ENCODE measurements at places on chromosomes 1 and 21.
A peak's percentile ranks its signal among the peaks of the same experiment; 100 is the strongest.

- no peak for DNase-seq
Measured at GRCh38 chr1:184158896-184159681, 107.6 kb downstream of the TSEN15 start.

DNA sequence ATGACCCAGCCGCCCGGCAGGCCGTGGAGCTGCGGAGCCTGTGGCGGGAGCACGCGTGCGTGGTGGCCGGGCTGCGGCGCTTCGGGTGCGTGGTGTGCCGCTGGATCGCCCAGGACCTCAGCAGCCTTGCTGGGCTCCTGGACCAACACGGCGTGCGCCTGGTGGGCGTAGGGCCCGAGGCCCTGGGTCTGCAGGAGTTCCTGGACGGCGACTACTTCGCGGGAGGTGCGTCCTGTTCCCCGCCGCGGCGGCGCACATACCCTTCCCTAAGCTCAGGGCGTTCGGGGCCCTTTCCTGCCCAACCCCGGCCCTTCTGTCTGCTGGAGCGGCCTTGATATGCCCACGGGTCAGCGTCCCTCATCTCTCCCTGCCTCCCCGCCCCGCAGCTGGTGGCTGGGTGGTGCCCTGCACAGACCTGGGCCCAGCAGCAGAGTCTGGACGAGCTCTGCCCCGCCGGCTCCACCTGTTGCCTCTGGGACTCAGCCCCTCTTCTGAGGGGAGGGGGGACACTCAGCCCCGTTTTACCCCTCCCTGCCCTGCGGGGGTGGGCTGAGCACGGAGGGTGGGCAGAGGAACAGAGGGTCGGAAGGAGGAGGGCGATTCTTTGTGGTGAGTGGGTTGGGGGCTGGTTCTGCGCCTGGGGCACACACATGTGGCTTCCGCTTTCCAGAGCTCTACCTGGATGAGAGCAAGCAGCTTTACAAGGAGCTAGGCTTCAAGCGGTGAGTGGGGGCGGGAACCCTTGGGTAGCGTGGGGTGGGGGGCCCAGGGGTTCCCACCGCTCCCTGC is 688 bp downstream of the PRXL2B start:
- no peak for DNase-seq

GRCh38 chr1:25861316-25862286 is 2.3 kb upstream of the AUNIP start:
- DNase-seq: no peak

GRCh38 chr1:226532553-226532952 is 16.0 kb upstream of the STUM start:
- no peak for DNase-seq

DNA sequence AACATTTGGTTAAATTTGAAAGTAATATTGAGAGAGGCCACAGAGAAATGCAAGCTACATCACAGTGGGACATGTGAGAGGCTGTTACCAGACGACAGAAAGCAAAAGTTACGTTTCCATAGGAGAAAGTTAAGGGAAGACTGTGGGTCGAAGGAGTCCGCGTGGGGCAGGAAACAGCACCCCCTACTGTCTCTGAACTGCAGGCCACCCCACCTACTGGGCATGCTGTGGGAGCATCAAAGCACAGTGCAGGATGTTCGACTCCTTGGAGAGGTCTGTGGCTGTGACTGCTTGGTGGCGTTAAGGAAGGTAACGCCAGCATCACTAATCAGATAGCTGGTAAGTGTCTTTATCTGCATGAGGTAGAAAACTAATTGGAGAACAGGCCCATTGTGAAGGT is 123.9 kb downstream of the PTBP2 start:
- DNase-seq: no peak

- no peak for DNase-seq
Measured at GRCh38 chr1:208089761-208090370, 154.3 kb downstream of the PLXNA2 start.

GRCh38 chr1:23825076-23825761 is at the start of gene HMGCL:
Gene HMGCL, minus strand, starts transcription at chr1:23825429. Its CDS starts 14 bp downstream, at chr1:23825415.
- peak; percentile 87 for DNase-seq

DNA sequence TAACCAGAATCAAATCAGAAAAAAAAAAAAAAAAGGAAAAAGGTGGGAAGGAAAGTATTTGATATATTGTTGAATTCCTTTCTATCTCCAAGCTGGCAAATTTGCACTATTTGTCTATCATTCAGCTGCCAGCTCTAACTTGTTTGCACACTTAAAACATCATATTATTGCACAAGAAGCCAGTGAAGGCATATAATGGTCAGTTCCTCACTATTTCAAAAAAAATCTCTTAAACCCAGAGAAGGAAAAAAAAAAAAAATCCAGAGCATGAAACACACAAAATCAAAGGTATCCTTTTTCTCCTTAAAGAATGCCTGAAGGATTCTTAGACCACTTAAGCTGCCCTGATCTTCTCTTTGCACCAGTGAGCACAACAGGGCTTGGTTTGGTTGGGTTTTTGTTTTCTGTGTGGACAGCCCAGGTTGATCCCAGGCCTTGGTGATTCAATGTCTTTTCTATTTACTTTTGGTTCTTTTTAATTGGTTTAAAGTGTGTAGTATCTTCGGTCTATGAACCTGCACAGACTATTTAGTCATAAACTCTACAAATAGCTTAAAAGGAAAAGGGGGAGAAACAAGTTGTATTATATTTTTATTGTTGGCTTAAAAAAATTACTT is 40.2 kb downstream of the DUSP10 start:
- no peak for DNase-seq

Measured in stimulated activated CD8-positive, alpha-beta memory T cell treated with anti-CD3 and anti-CD28 coated beads, Interleukin-7, amount 100 ng/mL, for 4 hours (primary cell).